ENCODE measurements at places on chromosomes 2 and 18.

- peak; percentile 10 for DNase-seq
Observed at GRCh38 chr2:136135921-136136906, 18.3 kb upstream of the CXCR4 start.

DNA sequence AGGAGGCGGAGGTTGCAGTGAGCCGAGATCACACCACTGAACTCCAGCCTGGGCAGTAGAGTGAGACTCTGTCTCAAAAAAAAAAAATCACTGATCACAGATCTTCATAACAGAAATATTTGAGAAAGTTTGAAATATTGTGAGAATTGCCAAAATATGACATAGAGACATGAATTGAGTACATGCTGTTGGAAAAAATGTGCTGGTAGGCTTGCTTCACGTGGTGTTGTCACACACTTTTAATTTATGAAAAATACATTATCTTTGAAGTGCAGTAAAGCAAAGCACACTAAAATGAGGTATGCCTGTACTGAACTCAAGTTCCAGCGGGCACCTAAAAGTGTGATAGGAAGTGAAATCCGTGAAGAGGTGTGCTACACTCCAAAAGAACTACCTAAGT lies 152.6 kb downstream of the TMEFF2 start:
- DNase-seq, result no peak

DNA sequence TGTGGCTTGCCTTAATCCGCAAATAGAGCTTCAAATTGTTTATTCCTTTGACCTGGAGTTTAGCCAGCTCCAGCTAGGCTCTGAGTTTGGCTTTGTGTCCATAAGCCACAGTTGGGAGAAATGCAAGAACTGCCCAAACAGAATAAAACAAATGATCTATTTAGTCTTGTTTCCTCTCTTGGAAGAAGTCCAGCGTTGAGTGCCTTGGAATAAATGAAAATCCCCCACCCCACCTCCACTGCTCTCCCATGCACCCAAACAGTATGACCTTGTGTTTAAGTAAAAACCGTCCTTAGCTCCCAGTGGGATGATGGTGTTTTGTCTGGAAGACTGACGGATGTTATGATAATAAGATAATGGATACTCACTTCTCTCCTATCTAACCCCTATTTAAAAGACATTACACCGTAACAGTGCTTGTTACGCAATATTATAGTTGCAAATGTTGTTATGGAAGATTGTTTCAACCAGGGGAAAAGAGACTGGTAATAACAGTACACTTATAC lies 3.2 kb upstream of the SERPINE2 start:
- peak; percentile 46 for DNase-seq

- DNase-seq, result no peak
Observed at GRCh38 chr2:135636982-135637381, 104.7 kb upstream of the UBXN4 start.

DNA sequence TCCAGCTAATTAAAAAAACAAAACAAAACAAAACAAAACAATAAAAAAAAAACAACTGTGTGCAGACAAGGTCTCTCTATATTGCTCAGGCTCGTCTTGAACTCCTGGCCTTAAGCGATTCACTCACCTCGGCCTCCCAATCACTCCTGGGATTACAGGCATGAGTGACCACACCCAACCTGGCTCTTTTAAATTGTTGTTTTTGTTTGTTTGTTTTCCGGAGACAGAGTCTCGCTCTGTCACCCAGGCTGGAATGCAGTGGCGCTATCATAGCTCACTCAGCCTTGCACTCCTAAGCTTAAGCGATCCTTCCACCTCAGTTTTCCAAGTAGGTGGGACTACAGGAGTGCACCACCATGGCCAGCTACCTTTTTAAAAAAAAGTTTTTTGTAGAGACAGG lies 201.6 kb downstream of the EN1 start:
- DNase-seq, result no peak

- no peak for DNase-seq
Observed at GRCh38 chr2:43209204-43209717, 17.1 kb downstream of the ZFP36L2 start.

- DNase-seq, result no peak
Observed at GRCh38 chr2:178448968-178449661, 1.9 kb downstream of the PRKRA start.

DNA sequence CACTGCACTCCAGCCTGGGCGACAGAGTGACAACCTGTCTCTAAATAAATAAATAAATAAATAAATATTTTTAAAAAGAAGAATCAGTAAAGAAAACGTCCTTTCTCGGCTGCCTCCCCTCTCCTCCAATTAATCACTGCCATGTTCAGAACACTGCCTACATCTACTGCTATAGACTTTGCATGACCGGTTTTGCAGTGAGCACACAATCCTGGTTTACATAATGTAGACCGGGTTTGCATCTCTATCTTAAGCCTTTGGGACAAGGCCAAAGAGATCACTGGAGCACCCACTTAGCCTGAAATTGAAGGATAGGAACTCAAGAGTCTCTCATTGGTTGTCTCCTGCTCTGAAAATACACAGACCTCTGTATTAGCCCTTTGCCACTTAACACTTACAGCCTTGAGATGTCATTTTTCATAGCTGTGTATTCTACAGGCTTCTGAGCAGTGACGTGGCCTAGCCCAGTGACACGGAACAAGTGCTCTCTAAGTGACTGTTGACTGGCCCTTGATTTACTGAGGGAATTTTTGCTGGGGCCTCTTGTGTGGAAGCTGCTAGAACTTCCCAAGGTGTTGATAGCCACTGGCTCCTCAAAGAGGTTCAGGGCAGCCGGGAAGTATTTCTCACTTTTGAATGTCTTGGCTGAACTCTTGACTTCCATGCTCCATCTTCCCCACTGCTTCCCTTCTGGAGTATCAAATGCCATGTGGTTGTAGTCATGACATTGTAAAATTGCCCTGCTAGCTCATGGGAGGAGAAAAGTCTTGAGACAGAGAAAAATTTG lies 45.3 kb upstream of the CCBE1 start:
- DNase-seq, result no peak

GRCh38 chr2:98300141-98300874 lies 45.9 kb upstream of the CNGA3 start:
- no peak for DNase-seq
